Hematopoietic multipotent progenitor cell (in vitro differentiated cells): ENCODE measurements at places on chromosomes 7 and 10. TPM values are rescaled to one million over a fixed set of nuclear protein-coding genes. Genes with fewer than 3 reads are reported as not detected.

Gene SFRP4
- 0.27 TPM for total RNA-seq

Gene ARHGEF35
- total RNA-seq, result 0.54 TPM

Gene SLIT1
- under 0.01 TPM for total RNA-seq

Gene GPR15LG
- total RNA-seq, result not detected

Gene MINDY3
- 5.1 TPM for total RNA-seq

Gene TDRD1
- total RNA-seq, result 0.27 TPM

Gene IL2RA
- 4.0 TPM for total RNA-seq

Gene CTAGE8
- total RNA-seq, result 0.81 TPM

Gene HYAL4
- total RNA-seq, result not detected

Gene MYL10
- total RNA-seq, result not detected

Gene PLXNA4
- 0.27 TPM for total RNA-seq

Gene BLNK
- total RNA-seq, result 1.3 TPM

Gene GJD4
- total RNA-seq, result not detected

Gene TCF7L2
- total RNA-seq, result 6.7 TPM

Gene CCL24
- not detected for total RNA-seq

Gene DNMBP
- 4.3 TPM for total RNA-seq

Gene FAM13C
- total RNA-seq, result not detected

Gene ARHGEF5
- total RNA-seq, result 4.3 TPM

Gene LRIT2
- not detected for total RNA-seq

Gene NPC1L1
- under 0.01 TPM for total RNA-seq

Gene ATOH7
- 0.27 TPM for total RNA-seq

Gene ITIH5
- under 0.01 TPM for total RNA-seq

Gene LIPJ
- 0.27 TPM for total RNA-seq
